ENCODE measurements at places on chromosomes 5 and 9. TPM values are rescaled to one million over a fixed set of nuclear protein-coding genes. Genes with fewer than 3 reads are reported as not detected.

The TMEM215 gene
- not detected for total RNA-seq

The FGF1 gene
- total RNA-seq: not detected

The TSLP gene
- not detected for total RNA-seq

The IL9 gene
- 0.52 TPM for total RNA-seq

The DOCK8 gene
- total RNA-seq: 143 TPM

The PCDHA13 gene
- not detected for total RNA-seq

The CAVIN4 gene
- total RNA-seq: 0.48 TPM

The PITX1 gene
- total RNA-seq: not detected
